ENCODE measurements at places on chromosomes 5 and 9.

GRCh38 chr9:78383130-78383529, 86.2 kb downstream of the PSAT1 start:
- no peak for DNase-seq

GRCh38 chr9:31677415-31677814, 707.0 kb upstream of the ACO1 start:
- DNase-seq: no peak

DNA sequence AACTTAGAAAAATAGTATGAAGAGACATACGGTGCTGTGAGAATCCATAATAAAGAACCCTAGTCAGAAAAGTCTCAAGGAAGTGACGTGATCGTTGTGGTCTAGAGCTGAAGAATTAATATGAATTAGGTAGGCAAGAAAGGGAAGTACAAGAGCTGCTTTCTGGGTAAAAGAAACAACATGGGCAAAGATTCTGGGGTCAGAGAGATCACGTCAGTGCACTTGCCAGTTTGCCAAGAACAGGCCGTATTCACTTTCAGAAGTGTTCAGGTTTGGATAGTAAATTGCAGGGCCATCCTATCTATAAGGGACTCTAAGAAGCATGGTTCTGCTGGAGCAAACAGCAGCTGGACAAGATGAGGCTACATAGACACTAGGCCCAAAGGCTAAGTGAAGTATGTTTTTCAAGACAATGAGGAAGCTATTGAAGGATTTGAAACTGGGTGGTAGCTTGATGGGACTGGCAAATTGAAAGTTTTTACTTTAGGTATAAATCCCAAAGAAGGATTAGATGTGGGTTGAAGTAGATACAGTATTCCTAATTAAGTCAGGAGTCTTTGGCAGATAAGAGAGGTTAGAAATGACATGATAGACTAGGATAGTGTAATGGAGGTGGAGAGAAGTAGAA, 4.8 kb upstream of the CHD1 start:
- peak; percentile 75 for DNase-seq

DNA sequence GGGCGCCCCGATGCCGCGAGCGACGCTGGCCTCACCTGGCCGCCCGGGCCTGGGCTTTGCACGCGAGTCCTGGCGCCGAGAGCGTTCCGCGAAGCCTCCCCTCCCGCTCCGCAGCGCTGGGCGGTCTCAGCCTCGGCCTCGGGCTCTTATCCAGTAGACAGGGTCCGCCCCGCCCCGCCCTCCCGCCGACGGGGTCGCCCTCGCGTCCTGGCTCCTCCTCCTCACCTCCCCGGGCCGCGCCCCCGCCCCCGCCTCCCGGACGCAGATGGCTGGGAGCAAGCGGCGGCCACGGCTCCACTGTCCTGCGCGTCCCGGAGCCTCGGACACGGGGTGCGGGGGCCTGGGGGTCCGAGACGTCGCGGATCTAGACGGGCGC, at the start of gene SLC6A3:
Gene SLC6A3, minus strand, starts transcription at position 128 of the 376 bp plus-strand sequence. CDS start 2,243 bp downstream, outside the sequence.
- no peak for DNase-seq

GRCh38 chr9:122393284-122393983, 22.6 kb downstream of the PTGS1 start:
- no peak for DNase-seq

GRCh38 chr9:121889990-121890563, 203.0 kb downstream of the TTLL11 start:
- DNase-seq: no peak

DNA sequence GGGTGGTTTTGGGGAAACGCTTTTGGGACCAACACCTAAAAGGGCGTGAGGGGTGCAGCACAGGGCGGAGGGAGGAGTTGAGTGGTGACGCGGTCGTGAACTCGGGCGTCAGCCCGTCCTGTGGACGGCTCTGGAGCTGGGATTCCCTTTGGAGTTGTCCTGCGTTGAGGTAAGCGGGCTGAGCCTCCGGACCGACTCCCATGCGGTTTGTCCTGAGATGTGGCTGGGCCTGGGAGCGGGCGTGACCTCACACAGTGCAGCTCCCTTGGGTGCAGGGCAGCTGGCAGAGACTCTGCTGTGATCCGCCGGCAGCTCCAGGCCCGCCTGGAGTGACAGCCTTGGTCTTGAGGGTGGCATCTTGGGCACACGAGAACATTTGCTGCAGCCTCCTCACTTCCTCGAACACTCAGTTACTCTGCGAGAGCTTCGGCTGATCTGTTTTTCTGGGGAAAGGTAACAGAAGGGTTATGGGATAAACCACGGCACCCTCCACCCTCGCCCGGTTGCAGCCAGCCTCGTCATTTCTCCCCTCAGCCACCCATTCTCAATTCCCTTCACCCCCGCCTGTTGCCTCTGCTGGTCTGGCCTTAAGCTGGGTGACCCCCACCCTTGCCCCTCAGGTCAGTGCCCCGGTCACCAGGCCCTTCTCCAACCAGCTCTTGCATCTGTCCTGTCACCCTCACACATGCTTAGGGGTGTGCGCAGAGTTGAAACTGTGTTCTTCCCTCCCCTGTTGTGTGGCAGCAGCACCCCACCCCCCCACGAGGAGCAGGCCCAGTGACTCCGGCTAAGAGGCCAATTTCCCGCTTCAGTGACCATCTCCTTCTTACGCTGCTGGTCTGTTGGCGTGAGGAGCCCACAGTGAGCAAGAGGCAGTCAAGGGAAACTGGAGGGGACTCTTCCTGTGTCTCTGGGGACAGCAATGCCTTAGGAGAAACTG, 94.2 kb upstream of the COL5A1 start:
- no peak for DNase-seq

GRCh38 chr5:58983526-58984452, 400.9 kb downstream of the RAB3C start:
- DNase-seq: no peak

DNA sequence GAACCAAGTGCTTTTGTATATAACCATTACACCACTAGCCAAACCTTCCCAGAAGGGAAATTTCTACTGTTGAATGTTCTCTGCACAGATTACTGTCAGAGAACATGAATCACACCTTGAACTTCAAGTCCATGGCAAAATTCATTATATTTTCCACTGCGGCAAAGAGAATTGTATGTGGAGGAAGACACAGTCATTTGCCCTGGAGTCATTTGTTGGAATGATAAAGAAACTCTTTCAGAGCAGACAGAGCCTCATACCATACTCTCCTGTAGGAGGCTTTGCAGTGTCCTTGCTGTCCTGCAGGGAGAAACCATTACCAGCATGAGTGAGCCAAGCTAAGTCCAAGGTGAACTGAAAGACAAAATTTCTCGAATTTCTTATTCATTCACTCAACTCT, 369.0 kb downstream of the ARHGEF28 start:
- no peak for DNase-seq

GRCh38 chr5:160918386-160918785, 66.4 kb upstream of the ATP10B start:
- no peak for DNase-seq

GRCh38 chr5:109694451-109694891, 4.7 kb downstream of the MAN2A1 start:
- no peak for DNase-seq

GRCh38 chr5:10885026-10885425, 124.0 kb upstream of the DAP start:
- DNase-seq: no peak

DNA sequence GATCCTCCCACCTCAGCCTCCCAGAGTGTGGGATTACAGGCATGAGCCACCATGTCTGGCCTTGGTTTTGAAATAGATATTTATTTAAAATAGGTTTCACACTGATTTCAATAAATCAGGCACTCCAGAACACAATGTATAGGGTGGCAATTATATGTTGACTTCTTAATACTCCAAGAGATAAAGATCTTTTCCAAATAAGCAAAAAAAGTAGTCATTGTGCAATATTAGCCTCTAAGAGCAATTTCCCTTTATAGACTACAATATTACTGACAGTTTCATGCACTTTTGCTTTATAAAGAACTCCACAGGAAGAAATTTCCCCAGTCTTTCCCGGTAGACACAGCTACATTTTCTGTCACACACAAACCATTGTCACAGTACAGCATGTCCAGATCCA, 23.4 kb upstream of the RUFY1 start:
- no peak for DNase-seq

DNA sequence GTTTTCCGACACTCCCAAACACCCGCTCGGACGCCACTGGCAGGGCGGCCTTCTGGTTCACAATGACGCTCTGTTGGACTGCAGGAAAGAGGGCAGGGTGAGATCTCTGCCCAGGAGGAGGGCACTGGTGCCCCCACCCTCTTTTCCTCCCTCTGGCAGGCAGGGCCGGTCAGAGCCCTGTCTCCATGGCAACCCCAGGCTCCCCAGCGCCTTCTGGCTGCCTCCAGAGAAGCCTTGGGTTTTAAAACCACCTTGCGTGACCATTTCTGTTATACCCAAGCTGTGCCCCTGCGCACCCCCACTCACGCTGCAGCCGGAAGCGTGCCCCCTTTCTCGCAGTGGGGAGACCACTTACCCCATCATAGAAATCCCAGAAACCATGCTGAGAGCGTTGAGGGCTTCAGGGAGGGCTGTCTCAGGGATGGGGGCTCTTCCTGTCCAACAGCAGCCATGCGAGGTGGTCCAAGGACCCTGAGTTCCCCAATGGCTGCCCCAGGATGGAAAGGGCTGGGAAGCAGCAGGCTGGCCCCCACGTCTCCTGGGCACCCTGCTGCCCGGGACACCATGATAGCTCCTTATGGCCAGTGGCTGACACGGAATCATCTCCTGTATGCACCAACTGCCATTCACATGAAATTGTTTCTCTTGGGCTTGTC, 7.3 kb downstream of the C9orf50 start:
- DNase-seq: no peak

- peak; percentile 13 for DNase-seq
These were observed 206.2 kb downstream of the TTLL11 start for GRCh38 chr9:121886759-121887485.
